ENCODE measurements at places on chromosomes 6 and 20. TPM values are rescaled to one million over a fixed set of nuclear protein-coding genes. Genes with fewer than 3 reads are reported as not detected.

The TNFAIP3 gene
- total RNA-seq, result 16.2 TPM

The DPPA5 gene
- not detected for total RNA-seq

The VWA7 gene
- total RNA-seq, result not detected

The C6orf15 gene
- not detected for total RNA-seq

The GINM1 gene
- 54.7 TPM for total RNA-seq

The CNKSR3 gene
- total RNA-seq, result 3.4 TPM
